ENCODE measurements at places on chromosomes 5 and 9. TPM values are rescaled to one million over a fixed set of nuclear protein-coding genes. Genes with fewer than 3 reads are reported as not detected.
A peak's percentile ranks its signal among the peaks of the same experiment; 100 is the strongest.

- no peak overlapping the region for H3K27ac ChIP-seq
- no peaks in the 10 kb centered on the region for H3K27me3 ChIP-seq
- no peak overlapping the region for H3K4me3 ChIP-seq
These were observed 1262.2 kb downstream of the EFNA5 start for GRCh38 chr5:106408570-106408969.

DNA sequence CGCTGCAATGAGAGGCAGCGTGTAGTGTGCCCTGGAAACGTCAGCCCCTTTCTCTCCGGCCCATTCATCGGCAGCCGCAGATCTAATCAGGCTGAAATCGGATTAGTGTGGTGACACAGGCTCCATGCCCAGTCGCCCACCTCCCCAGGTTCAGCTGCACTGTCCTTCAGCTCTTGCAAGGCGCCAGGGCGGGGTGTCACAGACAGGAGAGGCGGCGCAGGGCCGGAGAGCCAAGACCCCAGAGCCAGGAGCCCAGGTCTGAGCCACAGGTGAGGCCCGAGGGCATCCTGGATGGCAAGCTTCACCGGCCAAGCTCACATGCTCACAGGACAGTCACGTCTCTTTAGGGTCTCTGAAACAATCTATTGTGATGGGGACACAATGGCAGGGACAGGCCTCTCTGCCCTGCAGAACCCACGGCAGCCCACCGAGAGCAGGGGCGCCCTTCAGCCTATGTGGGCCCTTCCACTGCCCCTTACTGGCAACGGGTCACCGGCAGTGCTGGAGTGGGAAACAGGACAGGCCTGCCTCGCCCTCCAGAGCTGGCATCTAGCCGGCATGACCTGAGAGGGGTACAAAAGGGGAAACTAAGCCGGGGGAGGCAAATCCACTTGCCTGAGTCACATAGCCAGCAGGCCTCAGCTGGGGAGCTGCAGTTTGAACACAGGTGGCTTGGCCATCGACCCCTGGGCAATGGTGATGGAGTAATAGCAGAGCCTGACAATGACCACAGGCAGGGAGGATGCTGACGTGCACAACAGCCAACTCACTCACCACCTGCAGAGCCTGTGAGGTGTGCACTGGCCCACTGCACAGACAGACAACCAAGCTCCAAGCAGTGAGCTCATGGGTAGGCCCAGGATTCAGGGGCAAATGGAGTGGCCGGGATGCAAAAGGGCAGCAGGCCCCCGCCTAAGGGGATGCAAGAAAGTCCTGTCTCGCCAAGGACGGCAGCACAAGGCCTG lies 48.1 kb downstream of the VAV2 start:
- no peak overlapping the region for H3K4me3 ChIP-seq
- H3K27ac ChIP-seq, result no peak overlapping the region
- H3K36me3 ChIP-seq, result no peaks in the 10 kb centered on the region
- H3K4me1 ChIP-seq, result peaks cover 2% of the 10 kb centered on the region
- no peaks in the 10 kb centered on the region for H3K27me3 ChIP-seq

GRCh38 chr5:145340099-145340498 lies 495.0 kb downstream of the PRELID2 start:
- no peaks in the 10 kb centered on the region for H3K4me1 ChIP-seq
- H3K4me3 ChIP-seq, result no peak overlapping the region
- H3K27ac ChIP-seq, result no peak overlapping the region
- H3K36me3 ChIP-seq, result no peaks in the 10 kb centered on the region
- no peak for DNase-seq

- no peaks in the 10 kb centered on the region for H3K4me1 ChIP-seq
- H3K27me3 ChIP-seq, result no peaks in the 10 kb centered on the region
- no peak overlapping the region for H3K4me3 ChIP-seq
- no peak for DNase-seq
- no peak overlapping the region for H3K27ac ChIP-seq
- H3K36me3 ChIP-seq, result no peaks in the 10 kb centered on the region
These were observed 376.0 kb upstream of the PAPPA start for GRCh38 chr9:115777610-115778009.

- DNase-seq, result no peak
- H3K4me3 ChIP-seq, result no peak overlapping the region
- peaks cover 53% of the 10 kb centered on the region for H3K36me3 ChIP-seq
- no peaks in the 10 kb centered on the region for H3K27me3 ChIP-seq
These were observed 13.9 kb downstream of the PTAR1 start for GRCh38 chr9:69745716-69746437.

- peaks cover 26% of the 10 kb centered on the region for H3K4me1 ChIP-seq
- no peaks in the 10 kb centered on the region for H3K27me3 ChIP-seq
- no peaks in the 10 kb centered on the region for H3K36me3 ChIP-seq
- no peak overlapping the region for H3K27ac ChIP-seq
- H3K4me3 ChIP-seq, result no peak overlapping the region
These were observed 32.1 kb downstream of the ADRB2 start for GRCh38 chr5:148858547-148858946.

- no peak overlapping the region for H3K4me3 ChIP-seq
- no peaks in the 10 kb centered on the region for H3K36me3 ChIP-seq
- no peaks in the 10 kb centered on the region for H3K4me1 ChIP-seq
- H3K27me3 ChIP-seq, result no peaks in the 10 kb centered on the region
- no peak overlapping the region for H3K27ac ChIP-seq
These were observed 176.1 kb downstream of the TRPM3 start for GRCh38 chr9:70945301-70945700.

DNA sequence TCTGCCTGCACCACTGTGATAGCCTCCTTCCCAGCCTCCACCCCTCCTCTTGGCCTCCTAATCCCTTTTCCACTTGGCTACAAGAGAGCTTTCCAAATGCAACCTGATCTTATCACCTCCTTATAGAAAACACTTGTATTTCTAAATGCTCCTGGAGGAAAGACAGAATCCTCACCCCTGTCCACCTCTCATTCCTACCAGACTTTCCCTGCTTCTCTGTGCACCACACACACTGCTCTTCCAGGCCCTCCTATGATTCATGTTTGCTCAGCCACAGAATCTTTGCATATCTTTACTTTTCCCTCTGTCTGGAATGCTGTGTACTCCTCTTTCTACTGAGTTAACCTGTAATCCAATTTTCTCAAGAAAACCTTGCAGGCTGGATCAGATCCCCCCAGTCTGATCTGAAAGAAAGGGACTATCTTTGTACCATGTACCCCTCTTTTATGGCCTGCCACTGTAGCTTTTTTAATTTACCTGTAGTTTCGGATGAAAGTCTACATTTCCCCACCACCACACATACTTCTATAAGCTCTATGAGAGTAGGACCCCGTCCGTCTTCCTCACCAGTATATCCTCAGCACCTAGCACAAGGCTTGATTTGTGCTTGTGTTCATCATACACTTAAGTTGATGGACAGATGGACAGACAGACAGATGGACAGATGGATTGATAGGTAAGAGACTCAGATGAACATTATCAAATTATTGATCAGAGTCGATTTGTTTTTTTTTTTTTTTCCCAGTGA lies 95.3 kb downstream of the GALNT10 start:
- H3K27ac ChIP-seq, result no peak overlapping the region
- peaks cover 3% of the 10 kb centered on the region for H3K36me3 ChIP-seq
- H3K4me3 ChIP-seq, result no peak overlapping the region
- H3K27me3 ChIP-seq, result no peaks in the 10 kb centered on the region
- DNase-seq, result no peak

- DNase-seq, result no peak
- H3K36me3 ChIP-seq, result no peaks in the 10 kb centered on the region
- peaks cover 4% of the 10 kb centered on the region for H3K27me3 ChIP-seq
- H3K4me1 ChIP-seq, result no peaks in the 10 kb centered on the region
- no peak overlapping the region for H3K4me3 ChIP-seq
These were observed 219.0 kb downstream of the SREK1 start for GRCh38 chr5:66363097-66363496.

DNA sequence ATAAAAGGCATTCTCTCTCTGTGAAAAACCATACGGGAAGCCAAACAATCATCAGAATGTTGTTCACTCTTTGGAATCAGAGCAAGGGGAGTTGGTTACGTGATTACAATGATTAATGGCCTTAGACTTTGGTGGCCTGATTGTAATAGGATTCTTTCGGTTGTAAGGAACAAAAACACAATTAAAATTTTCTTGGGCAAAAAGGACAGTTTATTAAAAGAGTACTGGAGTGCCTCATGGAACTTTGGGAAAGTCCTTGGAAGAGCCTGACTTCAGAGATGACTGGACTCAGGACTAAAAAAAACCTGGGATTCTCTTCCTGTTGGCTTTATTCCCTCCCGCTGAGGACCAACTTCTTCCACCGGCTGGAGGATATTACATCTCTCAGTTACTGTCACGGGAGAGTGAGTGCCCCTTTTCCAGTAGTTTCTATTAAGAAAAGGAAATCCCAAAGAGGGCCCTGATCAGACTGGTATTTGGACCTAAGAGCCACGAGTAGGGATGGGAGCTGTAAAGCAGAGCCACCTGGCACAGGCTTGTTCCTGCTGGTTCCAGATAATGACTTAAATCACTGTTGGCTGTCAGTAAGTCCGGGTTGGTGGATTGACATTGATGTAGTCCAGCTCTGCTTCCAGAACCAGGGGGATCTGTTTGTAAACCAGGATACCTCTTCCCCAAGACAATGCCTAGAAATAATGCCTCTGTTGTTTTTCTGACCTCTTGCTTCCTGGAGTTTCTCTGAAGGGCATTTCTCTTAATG lies 53.9 kb downstream of the CFAP95 start:
- no peaks in the 10 kb centered on the region for H3K36me3 ChIP-seq
- no peak overlapping the region for H3K27ac ChIP-seq
- H3K4me1 ChIP-seq, result no peaks in the 10 kb centered on the region
- H3K4me3 ChIP-seq, result no peak overlapping the region

DNA sequence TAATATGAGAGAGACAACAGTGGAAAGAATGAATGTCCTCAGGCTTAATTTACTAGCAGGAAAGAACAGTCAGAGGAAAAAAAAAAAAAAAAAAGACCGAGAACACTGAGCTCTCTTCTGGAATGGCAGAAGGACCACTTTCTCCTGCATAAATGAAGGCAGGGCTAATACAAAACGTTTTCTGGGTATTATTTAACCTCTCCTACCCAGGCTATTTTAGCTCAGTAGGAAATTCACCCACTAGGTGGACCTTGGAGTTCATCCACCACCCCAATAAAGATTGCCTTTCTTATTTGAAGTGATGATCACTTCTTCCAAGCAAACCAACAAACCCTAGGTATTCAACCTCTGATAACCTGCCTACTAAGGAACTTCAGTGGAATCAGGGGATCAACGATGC lies 3.7 kb downstream of the GLIS3 start:
- no peak for DNase-seq
- H3K27ac ChIP-seq, result no peak overlapping the region
- H3K4me3 ChIP-seq, result peak overlapping the region; percentile 91
- H3K27me3 ChIP-seq, result peaks cover 36% of the 10 kb centered on the region

DNA sequence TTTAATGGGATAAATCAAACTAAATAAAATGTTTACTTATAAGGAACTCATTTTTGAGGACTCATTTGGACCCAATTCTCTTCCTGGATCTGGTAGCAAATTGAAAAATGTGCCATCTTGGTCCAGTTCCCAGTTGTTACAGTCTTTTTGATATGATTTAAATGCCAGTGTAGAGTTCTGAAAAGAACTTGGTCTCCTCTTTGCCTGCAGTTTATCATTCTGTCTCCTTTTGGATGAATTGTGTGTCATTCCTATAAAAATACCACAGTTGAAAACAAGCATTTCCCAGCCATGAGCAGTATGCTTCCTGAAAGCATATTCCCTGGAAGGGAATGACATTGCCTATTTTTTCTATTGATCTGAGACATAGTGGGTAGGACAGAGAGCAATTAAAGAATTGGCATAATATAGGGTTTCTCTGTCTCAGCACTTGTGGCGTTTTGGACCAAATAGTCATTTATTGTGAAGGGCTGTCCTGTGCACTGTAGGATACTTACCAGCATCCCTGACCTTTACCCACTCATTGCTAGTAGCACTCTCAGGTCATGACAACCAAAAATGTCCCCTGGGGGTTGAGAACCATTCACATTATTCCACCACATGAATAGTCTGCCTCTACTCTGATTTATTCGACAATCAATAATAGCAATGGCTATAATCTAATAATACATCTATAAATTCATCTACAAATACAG lies 181.8 kb downstream of the NXNL2 start:
- no peak overlapping the region for H3K27ac ChIP-seq
- H3K27me3 ChIP-seq, result peaks cover 10% of the 10 kb centered on the region
- H3K4me3 ChIP-seq, result no peak overlapping the region
- DNase-seq, result no peak
- no peaks in the 10 kb centered on the region for H3K4me1 ChIP-seq

DNA sequence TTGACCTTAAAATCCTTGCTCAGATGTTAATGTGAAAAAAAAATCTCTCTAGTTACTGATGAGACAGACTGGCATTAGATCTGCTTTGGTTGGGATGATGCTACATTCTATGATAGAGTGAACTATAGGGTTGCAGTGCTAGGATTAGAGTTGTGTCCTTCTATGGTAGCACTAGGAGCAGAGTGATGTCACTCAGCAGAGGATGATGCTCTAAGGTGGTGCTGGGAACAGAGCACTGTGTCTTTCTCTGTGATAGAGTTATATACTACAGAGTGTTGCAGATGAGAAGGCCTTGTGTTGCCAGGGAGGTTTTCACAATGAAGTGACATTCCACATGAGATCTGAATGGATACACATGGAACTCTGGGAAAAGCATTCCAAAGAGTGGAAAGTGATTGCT lies 462.3 kb downstream of the CDH12 start:
- H3K27me3 ChIP-seq, result no peaks in the 10 kb centered on the region
- no peak for DNase-seq
- no peaks in the 10 kb centered on the region for H3K36me3 ChIP-seq
- no peak overlapping the region for H3K4me3 ChIP-seq
- no peaks in the 10 kb centered on the region for H3K4me1 ChIP-seq
- no peak overlapping the region for H3K27ac ChIP-seq

GRCh38 chr5:91418158-91418557 lies 35.0 kb upstream of the ARRDC3 start:
- H3K27me3 ChIP-seq, result no peaks in the 10 kb centered on the region
- H3K27ac ChIP-seq, result no peak overlapping the region
- no peak for DNase-seq
- no peaks in the 10 kb centered on the region for H3K36me3 ChIP-seq
- peaks cover 18% of the 10 kb centered on the region for H3K4me1 ChIP-seq

DCTN4 gene
- 30.1 TPM for total RNA-seq

STPG3 gene
- total RNA-seq, result not detected

SV2C gene
- not detected for total RNA-seq

PCDHB13 gene
- total RNA-seq, result not detected

ADAMTS2 gene
- total RNA-seq, result not detected

CD72 gene
- 15.5 TPM for total RNA-seq

All from activated CD8-positive, alpha-beta T cell treated with anti-CD3 and anti-CD28 coated beads for 36 hours (primary cell).